Stimulated activated CD4-positive, alpha-beta T cell treated with anti-CD3 and anti-CD28 coated beads, Interleukin-15, amount 100 ng/mL, for 1 hour (primary cell): ENCODE measurements at places on chromosomes 3 and 15.
A peak's percentile ranks its signal among the peaks of the same experiment; 100 is the strongest.

DNA sequence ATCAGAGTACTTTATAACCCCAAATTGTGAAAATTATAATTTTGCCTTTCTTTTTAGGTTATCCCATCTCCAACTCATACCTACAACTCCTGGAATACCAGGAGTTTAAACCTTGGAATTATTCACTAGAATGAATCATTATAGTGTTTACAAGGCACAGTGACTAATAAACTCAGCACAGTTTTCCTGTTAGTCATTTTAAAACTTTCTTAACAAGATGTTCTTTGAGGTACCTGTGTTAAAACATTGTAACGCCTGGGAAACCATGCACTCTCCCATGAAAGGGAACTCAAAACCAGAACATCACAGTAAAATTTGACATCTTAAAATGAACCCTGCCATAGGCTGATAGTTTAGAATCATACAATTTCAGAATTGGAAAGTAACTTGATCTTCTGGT lies 132.4 kb upstream of the OSTN start:
- DNase-seq, result no peak

DNA sequence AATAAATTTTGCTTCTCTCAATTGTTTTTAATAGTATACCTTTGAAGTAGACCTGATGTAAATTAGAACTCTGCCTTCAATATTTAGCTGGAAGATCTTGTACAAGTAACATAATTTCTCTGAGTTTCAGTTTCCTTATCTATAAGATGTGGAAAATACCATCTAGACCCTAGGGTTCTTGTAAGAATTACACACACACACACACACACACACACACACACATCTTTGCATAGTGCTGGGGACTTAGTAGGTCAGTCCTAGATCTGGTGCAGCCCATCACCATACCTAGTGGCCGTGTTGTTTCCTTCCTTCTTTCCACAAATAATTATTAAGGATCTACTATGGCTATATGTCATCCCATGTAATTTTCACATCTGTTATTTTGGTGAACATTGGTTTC lies 11.0 kb downstream of the TRAT1 start:
- DNase-seq, result no peak

- no peak for DNase-seq
Observed at GRCh38 chr3:11523572-11524101, 120.1 kb downstream of the VGLL4 start.

- peak; percentile 69 for DNase-seq
Observed at GRCh38 chr3:50572158-50572557, 2.8 kb downstream of the HEMK1 start.

GRCh38 chr15:43552986-43553385 lies 35.6 kb downstream of the MAP1A start:
- DNase-seq, result no peak

DNA sequence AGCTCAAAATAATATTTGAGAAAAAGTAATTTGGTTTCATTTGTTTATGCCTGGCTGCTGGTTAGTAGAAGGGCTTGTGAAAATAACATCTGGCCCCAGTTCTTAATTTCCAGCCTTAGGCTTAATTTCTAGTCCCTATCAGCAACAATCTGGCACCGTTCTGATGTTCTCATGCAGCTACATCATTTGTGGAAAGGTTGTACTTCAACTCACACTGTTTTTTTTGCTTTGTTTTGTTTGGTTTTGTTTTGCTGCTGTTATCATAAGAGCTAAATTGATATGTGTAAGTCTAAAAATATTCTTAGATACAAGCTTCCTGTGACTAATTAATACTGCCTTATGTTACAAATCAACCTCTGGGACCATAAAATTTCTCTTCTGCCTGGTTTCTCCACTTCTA lies 8.9 kb downstream of the CPA3 start:
- DNase-seq, result no peak

DNA sequence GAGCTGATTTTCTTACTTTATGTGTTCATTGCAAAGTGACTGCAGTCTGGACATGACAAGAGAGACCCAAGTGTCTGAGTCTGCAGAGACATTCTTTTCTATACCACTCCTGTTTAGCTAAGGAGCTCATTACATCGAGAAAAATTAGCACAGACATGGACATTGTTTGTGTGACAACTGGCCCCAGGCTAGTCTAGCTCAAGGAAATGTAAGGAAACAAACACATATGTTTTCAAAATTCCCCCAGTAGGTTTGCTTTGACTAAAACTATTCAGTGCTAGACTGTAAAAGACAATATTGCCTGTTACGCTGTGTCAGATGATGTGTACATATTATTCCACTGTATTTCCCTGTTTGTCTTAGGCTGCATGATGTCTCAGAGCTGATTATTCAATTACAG lies 40.9 kb downstream of the TPRG1 start:
- no peak for DNase-seq

DNA sequence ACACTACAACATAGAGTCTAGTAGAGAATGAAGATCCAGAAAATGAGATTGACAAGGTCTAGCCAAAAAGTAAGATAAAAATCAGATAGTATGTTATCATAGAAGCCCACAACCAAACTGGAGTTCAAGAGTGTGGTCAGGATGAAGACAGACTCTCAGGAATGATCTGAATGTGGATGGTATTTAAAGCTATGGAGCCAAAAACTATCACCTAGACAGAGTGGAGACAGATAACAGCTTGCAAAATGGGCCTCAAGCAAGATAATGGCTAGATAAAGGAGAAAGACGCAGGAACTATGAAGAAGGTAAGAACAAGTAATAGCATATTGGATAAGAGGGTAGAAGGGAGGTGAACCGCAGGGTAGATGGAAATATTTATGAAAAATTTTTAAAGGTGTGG lies 35.4 kb downstream of the ZMAT3 start:
- no peak for DNase-seq

DNA sequence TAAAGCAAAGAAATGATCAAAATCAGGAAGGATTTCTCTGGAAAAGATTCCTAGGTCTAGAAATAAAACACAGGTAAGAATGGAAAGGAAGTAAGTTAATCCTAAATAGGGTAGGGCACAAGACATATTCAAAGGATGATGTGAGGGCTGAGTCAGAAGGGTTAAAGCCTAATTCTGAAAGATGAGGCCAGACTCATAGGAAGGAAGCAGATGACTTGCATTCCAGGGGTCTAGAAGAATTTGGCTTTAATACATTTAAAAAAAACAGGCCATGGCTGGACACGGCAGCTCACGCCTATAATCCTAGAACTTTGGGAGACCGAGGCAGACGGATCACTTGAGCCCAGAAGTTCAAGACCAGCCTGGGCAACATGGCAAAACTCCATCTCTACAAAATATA lies 3.2 kb downstream of the SSR3 start:
- DNase-seq, result no peak

DNA sequence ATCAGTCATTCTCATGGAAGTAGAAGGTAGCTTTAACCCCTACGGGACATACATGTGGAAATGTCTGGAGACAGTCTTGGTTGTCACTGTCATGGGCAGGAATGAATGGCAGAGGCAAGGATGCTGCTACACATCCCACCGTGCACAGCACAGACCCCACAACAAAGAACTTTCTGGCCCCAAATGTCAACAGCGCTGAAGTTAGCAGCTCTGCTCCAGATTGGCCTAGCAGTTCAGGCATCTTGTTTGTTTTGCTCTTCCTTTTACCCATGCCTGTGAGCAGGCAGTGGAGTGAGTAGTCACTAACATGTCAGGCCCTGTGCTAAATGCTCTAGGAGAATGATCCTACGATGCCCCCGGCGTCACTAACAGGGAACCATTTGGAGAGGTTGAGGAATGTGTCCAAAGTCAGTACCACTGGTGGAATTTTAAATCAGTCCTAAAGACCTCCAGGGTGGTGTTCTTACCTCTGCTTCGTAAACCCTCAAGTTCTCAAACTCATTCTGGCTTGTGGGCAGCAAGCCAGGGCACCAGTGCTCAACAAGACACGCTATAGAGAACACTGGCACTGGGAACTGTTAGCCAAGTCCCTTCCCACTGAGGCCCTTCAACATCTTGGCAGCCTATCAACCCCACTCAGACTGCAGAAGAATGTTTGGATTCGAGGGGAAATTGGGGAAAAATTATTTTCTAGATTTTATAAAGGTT lies 142.2 kb downstream of the FOXP1 start:
- DNase-seq, result no peak

DNA sequence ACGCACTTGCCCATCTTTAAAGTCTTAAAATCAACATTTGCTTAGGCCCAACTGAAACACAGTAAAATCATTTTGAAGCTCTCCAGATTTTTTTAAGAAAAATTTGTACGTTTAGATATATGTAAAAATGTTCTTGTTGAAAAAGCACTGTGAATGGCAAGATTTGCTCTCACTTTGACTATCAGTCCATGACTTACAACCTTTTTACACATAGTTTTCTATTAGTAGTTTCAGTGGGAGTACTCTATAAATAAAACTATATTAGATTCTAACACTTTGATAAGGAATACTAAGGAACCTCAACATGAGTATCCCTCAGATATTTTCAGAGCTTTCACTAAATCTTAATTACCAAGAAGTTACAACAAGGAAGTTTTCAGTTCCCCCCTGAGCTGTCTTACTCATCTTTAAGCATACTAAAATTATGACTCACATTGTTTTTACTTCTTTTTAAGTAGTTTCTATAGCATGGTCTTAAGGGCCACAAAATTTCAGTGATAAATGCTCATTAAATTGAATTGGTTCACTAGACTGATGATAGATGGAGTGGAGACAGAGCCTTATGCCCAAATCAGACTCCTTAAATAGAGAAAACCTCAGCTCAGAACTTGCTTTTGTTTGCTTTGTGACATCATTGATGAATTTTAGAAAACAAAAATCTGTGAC lies 31.6 kb upstream of the RAP2B start:
- no peak for DNase-seq

- no peak for DNase-seq
Observed at GRCh38 chr15:28128031-28128430, 28.9 kb upstream of the OCA2 start.

DNA sequence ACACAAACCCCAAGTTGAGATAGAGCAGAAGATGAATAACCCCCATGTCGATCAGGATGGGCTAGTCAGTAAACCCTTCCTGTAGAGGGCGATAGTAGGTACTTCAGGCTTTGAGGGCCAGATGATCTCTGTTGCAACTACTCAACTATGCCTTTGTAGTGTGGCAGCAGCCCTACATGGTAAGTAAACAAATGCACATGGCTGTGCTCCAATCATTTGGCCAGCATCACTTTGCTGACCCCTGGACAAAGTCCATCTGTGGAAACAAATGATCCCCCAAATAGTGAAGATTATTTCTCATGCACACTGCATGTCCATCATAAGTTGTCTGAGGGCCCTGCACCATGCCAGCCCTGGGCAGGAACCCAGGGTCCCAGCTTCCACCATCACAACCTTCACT lies 402.2 kb upstream of the PROK2 start:
- DNase-seq, result no peak

GRCh38 chr15:43723151-43723550 lies 23.1 kb upstream of the PDIA3 start:
- DNase-seq, result no peak

DNA sequence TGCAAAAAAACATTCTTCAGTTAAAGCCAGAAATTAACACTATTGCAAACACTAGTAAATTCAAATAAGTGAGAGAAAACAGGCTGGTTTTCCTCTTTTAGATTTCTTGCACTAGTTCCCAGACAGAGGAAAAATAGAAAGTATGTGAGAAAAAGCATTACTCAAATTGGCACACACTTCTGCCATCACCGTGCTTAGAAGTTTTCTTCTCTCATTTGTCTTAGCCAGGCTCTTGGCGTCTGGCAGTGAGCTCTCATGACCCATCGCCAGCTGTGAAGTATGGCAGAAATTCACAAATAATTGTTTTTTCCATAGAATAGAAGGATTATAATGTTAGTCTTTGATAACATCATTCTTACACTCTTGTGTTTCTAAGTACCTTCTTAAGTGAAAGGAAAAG lies 515.9 kb downstream of the GBE1 start:
- DNase-seq, result no peak

GRCh38 chr3:191985691-191986090 lies 524.7 kb downstream of the PYDC2 start:
- DNase-seq, result no peak

GRCh38 chr15:49675041-49675440 lies 54.2 kb downstream of the DTWD1 start:
- DNase-seq, result no peak

GRCh38 chr15:67024998-67025368 lies 40.4 kb upstream of the SMAD3 start:
- DNase-seq, result no peak
